ENCODE measurements at places on chromosomes 6 and 20. TPM values are rescaled to one million over a fixed set of nuclear protein-coding genes. Genes with fewer than 3 reads are reported as not detected.

GRCh38 chr6:140729521-140729920 is 1355.1 kb upstream of the CITED2 start:
- DNase-seq = no peak

DNA sequence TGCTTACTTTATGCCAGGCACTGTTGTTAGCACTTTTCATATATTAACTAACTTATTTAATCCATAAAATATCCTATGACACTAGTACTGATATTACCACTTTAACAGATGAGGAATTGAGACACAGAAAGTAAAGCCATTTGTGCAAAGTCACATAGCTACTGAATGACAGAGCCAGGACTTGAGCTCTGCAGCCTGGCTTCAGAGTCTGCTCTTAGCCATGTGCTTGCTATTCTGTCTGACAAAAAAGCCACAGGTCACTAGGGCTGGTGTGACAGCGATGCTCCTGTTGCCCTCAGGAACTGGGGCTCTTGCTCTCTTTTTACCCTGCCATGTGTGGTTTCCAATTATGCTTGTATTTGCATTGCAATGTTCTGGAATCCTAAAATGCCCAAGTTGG is 44.7 kb upstream of the RNF8 start:
- DNase-seq = no peak

- no peak for DNase-seq
Measured at GRCh38 chr20:44072384-44072783, 114.6 kb downstream of the JPH2 start.

GRCh38 chr20:497979-498378 is 35.6 kb upstream of the TBC1D20 start:
- DNase-seq = no peak

The RAET1L gene
- not detected for total RNA-seq
